ENCODE measurements at places on chromosomes 16 and 17.

GRCh38 chr16:27223226-27223610 lies 19.9 kb downstream of the KDM8 start:
- DNase-seq: no peak

DNA sequence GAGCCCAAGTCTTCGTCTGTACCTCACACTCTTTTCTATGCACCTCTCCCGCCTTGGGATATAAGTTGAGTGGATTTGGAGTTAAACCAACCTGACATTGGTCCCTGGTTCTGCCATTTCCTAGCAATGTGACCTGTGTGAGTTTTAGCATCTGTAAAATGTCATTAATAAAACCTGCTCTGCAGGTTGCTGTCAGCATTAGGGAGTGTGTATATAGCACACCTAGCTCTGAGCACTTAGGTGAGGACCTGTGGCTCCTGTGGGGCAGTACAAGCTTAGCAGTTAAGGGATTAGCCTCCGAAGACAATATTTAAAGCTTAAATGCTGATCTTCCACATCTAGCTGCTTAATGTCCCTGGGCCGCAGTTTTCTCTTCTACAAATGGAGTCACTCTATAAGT lies 248.0 kb downstream of the TMEM114 start:
- no peak for DNase-seq

DNA sequence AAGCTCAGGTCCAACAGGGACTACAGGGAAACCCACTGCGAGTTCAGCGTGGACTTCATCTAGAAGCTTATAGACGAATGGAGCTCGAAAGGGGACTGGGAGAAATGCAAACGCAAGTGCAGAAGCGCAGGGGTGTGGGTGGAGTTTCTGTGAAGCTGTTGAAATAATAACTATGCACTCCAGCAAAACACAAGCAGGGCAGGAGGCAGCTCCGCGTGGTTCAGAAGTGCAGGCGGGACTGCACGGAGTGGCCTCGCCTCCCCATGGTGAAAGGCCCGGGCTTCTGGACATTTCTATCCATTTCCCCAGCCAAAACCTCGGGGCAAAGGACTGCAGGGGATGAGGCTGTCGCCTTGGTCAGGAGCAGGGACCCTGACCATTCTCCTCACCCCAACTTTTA lies 74.5 kb downstream of the ZNF423 start:
- DNase-seq: no peak

- DNase-seq: no peak
Observed at GRCh38 chr17:32319548-32319905, 22.4 kb downstream of the C17orf75 start.

DNA sequence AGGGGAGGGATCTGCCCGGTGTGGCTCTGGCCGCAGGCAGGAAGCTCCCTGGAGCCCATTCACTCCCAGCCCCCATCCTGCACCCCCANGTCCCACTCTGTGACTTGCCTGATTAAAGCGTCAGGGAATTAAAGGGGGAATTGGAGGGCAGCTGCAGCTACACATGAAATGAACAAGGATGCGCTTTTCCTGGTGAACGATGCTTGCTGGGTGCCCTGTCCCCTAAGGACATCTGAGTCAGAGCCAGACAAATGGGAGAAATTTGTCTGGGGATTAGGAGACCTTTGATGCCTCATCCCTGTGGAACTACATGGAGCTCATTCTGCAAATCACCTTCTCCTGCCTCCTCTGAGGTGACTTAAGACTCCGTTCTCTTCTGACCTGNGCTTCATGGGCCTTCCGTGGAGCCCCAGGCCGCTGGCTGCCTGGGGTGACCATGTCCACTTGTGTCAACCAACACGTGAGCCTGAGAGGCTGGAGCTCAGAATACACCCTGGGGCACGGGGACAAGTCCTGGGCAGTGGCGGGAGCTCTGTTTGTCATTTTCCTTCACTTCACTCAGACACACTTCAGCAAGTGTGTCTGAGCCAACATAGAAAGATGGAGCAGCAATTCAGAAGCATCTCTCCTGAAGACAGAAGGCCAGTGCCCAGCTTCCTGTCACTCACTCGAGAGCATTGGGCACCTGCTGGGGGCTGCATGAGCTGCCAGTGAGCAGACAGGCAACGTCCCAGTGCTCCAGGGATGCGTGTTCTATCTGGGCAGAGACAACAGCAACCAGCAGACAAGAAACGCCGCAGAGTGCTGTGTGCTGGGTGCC lies 54.1 kb downstream of the METRNL start:
- peak; percentile 83 for DNase-seq

GRCh38 chr16:65663774-65664173 lies 541.9 kb upstream of the CDH11 start:
- DNase-seq: no peak

- no peak for DNase-seq
Observed at GRCh38 chr16:1379304-1380076, 27.8 kb downstream of the GNPTG start.

DNA sequence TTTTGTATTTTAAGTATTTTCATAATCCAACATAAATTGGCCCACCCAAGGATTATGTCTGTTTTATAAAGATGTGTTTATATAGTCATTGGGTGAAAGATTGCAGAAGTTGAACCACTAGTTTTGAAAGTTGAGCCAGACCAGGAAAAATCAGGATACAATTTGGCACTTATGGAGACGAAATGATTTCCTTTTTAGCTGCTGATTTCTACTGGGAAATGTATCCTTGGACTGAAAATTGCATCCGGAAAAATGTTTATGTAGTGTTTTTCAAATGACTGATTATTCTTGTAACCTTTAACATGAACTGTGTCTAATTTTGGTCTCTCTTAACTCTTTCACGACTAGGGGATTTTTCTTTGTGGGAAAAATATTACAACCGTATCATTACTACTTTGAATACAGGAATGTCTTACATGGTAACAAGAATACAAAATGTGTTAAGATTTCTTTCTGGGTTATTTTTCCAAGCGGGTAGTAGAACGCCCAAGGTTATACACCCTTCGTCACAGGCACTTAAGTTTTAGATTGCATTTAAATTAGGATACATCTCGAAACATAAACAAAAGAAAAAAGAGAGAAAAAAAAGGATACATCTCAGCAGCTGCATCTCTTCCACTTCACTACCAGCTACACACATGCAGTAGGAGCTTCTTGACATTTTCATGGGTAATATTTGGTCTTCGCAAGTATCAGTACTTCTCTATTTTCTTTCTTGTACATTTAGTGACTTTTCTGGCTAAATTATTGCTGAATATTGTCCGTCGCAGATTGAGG lies 273.0 kb upstream of the TBX2 start:
- no peak for DNase-seq

- no peak for DNase-seq
Observed at GRCh38 chr17:17810084-17810894, 26.5 kb downstream of the SREBF1 start.

DNA sequence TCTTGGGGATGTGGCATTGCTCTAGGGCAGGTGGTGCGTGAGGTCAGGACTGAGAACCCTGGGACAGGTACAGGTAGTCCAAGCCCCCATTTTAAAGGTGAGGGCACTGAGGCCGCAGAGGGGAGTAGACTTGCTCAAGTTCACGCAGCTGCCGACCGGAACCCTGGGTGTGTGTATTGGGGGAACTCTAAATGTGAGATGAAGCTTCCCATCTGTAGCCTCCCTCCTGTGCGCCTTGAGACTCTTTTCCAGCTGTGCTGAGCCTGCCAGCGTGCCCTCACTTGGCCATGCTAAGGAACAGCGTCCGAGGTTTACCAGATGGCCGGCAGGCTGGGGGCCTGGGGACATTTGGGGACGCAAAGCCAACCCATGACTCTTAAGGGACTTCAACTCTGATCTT lies 79.0 kb upstream of the CDC42EP4 start:
- DNase-seq: no peak

- DNase-seq: no peak
Observed at GRCh38 chr17:74757931-74758847, 9.8 kb downstream of the NHERF1 start.

GRCh38 chr17:6596941-6597340 lies 40.6 kb upstream of the PITPNM3 start:
- no peak for DNase-seq

- DNase-seq: no peak
Observed at GRCh38 chr16:27027971-27028370, 38.8 kb upstream of the C16orf82 start.

- no peak for DNase-seq
Observed at GRCh38 chr16:9122969-9123368, 31.5 kb downstream of the HAPSTR1 start.

- DNase-seq: no peak
Observed at GRCh38 chr16:75074920-75075687, 41.5 kb downstream of the LDHD start.

DNA sequence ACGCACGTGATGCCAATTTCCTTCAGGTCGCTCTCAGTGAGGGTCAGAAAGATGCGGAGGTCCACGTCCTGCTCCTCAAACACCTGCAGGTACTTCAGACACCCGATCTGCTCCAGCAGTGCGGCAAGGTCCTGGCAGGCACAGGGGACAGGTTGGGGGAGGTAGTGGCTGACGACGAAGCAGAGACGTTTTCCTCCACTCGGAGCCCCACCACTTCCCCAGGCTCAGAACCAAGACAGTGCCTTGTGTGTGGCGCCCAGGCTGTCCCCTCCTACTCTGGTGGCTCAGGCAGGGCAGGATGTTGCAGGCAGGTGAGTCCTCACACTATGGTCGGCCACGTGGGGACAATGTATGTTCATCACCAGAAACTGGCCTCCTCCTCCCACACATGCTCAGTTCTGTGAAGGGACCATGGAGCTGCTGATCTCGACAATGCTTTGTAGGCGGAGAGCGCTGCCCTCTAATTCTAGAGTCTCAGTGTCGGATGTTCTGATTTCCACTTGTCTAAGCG lies 5.7 kb downstream of the NUDT16L1 start:
- DNase-seq: no peak

DNA sequence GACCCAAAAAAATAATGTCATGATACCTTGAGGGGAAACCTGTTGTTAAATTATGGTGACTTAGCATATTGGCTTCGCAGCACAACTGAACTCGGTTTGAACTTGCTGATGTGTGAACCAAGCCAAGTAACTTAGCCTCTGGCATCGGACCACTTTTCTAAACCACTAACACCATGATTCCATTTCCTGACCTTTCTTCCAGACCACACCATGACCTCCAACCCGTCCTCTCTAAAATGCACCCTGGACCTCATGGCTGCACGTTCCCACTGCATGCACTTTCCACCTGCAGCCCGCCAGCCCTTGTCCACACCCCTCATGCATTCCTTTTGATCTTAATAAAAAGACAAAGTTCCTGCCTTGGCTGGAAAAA lies 29.3 kb downstream of the DYNLRB2 start:
- DNase-seq: no peak

DNA sequence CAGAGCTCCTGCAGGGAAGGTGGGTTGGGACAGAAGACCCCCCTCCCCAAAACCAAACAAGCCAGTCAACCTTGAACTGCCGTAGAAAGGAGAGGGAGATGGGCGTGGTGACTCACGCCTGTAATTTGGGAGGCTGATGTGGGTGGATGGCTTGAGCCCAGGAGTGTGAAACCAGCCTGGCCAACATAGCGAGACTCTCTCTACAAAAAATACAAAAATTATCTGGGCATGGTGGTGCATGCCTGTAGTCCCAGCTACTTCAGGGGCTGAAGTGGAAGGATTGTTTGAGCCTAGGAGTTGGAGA lies 42.1 kb downstream of the NT5M start:
- DNase-seq: no peak

DNA sequence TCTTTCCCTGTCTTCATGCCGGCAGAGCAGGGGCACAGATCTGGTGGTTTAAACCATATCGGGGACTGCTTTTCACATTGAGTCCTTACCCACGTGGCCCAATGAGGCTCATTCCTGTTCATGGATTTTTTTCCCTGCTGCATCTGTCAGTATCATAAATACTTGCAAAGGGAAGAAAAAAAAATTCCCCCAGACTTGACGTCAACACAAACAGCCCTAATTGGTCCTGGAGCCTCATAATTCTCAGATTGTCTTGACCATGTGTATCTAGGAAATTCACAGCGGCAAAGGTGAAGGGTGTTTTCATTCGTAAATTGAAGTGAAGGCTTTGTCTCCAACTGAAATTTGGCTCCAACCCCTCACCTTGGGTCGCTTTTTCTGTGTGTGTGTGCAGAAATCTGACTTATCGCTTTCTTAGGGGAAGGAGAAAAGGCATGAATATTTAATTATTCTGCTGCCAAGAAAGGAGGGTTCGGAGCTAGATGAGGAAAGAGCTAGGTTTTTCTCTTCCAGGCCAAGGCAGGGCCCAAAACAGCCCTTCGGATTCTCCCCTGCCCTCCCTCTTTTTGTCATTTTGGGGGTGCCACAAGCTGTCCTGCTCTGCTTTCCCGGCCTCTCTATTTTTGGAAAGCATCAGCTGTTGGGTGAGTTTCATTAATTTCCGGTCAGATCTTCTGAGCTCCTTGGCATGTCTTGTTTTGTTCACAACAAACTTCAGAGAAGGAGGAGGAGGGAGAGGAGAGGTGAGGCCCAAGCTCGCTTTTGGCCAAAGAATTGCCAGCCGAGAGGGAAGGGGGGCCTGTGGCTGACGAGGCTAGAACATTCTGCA lies 17.8 kb upstream of the CIBAR2 start:
- DNase-seq: no peak

GRCh38 chr17:57784226-57784895 lies 39.3 kb upstream of the CCDC182 start:
- DNase-seq: no peak

GRCh38 chr16:22053921-22054341 lies 38.4 kb upstream of the VWA3A start:
- DNase-seq: no peak

GRCh38 chr16:19884611-19885450 lies at the start of gene GPRC5B:
TSS of gene GPRC5B (minus strand) at chr16:19884848. CDS start at chr16:19872845, 12,003 bp downstream.
- DNase-seq: no peak

DNA sequence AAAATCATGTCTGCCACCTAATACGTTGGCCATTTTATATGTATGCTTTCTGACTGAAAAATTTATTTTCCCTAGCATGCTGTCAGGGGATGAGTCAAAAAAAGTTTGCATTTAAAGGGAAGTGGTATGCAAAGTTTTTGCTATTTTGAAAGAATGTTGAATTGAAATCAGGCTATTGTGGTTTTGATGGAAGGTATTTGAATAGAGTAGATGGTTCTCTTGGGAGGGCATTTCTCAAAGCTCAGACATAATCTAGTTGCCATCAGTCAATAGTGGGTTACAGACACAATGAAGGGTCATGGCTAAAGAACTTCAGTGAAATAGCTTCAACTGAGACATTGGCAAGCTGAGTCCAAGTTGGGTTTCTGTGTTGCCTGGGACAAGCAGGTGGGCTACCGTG lies 102.4 kb downstream of the MAP2K6 start:
- no peak for DNase-seq
